HFFc6 (cell line): ENCODE measurements at places on chromosomes 2 and 18.
A peak's percentile ranks its signal among the peaks of the same experiment; 100 is the strongest.

GRCh38 chr18:72232644-72233043 is 311.5 kb downstream of the CBLN2 start:
- no peak for DNase-seq

DNA sequence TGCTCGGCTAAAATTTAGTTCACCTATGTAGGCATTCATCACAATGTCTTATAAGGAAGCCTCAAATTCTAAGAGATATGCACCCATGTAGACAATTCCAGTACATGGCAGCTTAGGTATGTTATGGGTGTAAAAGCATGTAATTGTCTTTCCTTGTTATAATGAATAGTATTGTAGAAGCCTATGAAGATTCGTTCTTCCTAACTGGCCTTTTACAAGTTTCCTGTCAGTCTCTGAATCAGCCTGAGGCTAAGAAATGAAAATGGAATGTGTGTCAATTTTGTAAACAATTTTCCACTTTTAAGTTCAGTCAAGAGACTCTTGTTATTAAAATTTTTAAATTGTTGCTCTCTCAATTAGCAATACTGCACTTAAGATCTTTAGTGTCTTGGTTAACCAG is 189.9 kb upstream of the GALNT5 start:
- no peak for DNase-seq

GRCh38 chr2:9416267-9416961 is 6.9 kb downstream of the ITGB1BP1 start:
- no peak for DNase-seq

GRCh38 chr2:60857056-60857455 is 24.3 kb upstream of the REL start:
- no peak for DNase-seq

GRCh38 chr2:83695037-83695436 is 764.0 kb downstream of the SUCLG1 start:
- DNase-seq = no peak

DNA sequence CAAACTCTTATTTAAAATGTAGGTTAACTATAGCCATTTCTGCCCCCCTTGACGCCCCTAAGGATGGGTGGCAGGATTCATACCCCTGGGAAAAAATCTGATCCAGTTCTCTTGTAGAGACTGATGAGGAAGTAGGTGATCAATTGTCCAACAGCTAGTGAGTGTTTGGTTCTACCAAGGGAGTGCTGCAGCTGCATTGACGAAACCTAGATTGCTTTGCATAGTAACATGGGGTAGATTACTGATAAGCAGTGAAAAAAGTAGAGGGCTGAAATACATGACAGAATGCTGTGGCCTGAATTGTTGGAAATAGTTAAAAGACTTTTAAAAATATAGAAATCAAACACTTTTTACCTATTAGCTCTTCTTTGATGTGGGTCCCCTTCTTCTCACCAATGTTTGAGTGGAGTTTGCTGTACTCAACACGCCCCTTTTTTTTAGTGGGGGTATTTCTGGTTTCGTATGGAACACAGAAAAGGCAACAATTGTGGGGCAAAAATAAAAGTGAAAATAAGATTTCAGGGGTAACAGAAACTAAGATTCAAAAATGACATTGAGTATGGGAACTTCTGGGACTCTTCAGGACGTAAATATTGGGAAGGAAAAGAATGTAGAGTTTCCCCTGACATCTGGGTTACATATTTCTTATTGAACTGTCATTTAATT is 66.2 kb downstream of the MAIP1 start:
- no peak for DNase-seq

DNA sequence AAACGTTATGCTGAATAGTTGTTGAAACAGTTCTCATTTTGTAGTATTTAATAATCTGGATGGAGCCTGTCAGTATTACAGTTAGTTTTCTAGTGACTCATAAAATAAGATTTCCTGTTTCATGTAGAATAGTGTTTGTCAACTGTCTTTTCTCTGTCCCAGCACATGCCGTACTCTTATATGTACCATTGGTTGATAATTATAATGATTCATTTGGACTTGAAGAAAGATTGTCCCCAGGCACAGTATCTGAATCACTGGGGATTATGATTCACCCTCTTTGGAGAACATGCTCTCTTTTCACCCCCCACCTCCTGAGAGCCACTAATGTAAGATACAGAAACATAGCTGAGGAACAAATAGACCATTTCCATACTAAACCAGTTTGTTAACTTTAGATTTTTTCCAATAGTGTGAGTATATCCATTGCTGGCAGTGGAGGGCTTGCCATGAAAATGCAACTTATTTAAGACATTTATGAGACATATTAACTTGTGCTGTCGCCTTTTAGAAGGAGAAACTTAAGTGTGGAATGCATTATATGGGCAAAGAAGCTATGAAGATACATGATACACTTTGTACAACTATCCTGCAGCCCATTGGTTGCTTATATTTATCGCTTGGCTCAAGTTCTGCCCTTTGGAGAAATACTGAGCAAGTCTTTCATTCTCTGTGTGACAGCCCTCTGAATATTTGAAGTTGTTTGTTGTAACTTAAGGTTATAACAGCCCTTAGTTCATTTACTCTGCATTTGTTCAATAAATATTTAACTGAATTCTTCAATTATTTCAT is 12.4 kb downstream of the COPS8 start:
- DNase-seq = peak; percentile 97

DNA sequence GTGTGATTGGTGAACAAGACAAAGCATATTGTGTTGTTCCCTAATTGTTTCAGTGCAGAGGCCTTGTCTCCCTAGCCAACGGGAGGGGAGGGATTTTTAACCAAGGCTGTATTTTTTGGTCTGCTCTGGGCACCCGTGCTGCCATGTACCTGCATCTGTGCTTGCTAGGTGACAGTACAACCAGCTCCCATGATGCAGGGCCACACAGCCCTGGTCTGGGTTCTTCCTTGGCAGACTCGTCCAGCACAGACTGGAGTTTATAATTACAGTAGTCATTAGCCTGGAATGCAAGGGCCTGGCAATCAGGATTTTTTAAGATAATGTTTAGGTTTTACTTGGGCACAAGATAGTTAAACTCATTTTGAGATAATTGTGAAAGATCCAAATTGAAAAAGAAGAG is 36.4 kb downstream of the TCF7L1 start:
- no peak for DNase-seq

DNA sequence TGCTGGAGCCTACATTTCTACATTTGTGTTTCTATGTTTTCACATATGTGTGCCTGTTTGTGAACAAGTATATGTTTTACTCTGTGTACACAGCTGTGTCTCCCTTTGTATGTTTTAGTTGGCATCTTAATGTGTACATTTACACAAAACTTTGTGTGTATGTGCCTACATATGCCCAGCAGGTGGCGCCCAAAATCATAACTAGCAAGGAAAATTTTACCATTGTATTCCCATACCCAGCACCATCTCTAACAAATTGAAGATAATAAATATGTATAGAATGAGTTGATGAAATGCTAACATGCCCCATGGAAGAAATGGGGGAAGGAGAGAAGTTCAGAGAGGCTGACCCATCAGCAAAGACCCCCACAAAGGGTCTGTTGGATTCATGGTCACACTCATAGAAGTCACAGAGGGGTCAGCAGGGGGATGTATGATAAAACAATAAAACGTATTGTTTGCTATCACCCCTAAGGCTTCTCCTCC is 48.1 kb downstream of the PKDCC start:
- DNase-seq = peak; percentile 59

GRCh38 chr2:197200762-197201058 is 109.9 kb downstream of the ANKRD44 start:
- DNase-seq = no peak

DNA sequence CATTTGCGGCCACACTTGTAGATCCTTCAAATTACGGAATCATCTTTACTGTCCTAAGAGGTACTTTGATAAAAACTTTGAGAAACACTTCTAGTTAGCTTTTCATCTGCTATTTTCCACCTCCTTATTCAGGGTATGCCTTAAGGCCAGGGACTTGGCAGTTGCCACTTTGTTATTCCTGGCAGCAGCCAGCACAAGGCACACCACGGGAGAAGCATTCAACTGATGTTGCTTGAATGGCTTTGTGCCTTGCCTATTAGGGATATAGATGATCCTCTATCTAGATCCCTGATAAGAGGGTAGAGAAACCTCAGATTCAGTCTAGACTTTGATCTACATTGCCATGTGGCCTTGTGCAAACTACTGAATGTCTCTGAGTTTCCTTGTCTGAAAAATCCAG is 70.3 kb upstream of the EPHA4 start:
- DNase-seq = no peak

GRCh38 chr2:105231232-105231619 is 10.3 kb upstream of the GPR45 start:
- DNase-seq = no peak

DNA sequence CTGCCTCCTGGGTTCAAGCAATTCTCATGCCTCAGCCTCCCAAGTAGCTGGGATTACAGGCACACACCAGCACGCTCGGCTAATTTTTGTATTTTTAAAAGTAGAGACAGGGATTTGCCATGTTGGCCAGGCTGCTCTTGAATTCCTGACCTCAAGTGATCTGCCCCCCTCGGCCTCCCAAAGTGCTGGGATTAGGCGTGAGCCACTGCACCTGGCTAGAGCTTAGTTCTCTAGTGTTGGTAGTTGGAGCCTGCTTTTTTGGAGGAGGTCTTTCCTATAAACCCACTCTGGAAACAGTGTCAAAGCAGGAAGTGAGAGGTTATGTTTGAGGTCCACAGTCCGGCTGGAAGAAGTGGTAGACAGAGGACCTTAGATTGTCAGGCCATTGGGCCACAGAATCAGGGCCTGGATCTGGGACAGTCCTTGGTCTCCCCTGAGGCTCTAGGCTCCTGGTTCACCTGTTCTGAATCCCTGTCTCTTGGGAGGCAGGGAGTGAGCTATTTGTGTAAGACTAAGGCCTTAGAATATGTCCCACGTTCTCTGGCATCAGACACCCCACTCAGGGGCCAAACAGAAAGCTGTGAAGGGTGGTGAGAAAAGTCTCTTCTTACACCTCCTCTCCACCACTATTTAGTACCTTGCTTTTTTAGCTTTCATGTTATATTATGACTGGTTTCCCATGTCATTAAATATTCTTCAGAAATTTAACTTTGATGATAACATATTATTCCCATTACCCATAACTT is 34.5 kb downstream of the PCBP1 start:
- no peak for DNase-seq

DNA sequence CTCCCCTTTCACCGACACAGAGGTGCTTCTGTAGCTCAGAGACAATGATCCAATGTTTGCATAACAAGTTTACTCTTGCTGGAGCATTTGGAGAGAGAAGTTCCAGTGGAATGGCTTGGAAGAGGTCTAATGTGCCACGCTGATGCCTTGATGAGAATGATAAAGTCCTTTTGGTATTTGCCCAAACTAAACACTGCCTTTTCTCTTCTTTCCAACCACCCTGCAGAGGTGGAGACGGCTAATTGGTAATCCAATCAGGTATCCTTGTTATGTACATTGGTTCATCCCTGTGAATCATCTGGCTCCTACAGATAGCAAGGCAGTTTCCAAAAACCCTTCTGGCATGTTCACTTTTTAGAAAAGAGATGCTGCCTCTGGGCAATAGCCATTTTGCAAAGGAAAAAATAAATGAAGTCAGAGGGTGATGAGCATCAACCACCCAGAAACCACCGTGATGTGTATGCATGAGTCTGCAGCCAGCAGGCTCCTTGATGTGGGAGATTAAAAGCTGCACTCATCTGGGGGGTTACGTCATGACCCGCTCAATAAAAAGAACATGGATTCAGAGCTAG is 40.6 kb downstream of the KIAA2012 start:
- peak; percentile 94 for DNase-seq

- peak; percentile 29 for DNase-seq
These were observed 84.4 kb downstream of the TMEM131 start for GRCh38 chr2:97911206-97911921.

GRCh38 chr2:71706836-71707235 is 253.5 kb downstream of the DYSF start:
- DNase-seq = no peak

GRCh38 chr18:42525905-42526304 is 570.9 kb downstream of the PIK3C3 start:
- no peak for DNase-seq

DNA sequence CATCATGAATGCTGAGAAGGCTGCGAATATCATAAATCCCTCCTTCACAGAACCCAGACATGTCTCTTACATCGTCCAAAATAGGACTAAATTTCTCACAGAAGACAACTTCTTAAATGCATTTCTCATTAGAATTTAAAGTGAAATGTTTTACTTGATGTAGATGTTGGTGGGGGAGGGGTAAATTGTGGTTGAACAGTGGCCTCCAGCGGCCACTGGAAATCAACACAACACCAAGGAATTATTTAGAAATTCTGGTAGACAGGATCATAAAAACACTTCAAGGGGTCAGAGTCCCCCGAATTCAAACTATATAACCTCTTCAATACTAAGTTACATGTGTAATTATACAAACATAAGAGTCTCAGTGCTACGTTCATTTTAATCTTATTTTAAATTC is 135.9 kb downstream of the ABCA12 start:
- DNase-seq = peak; percentile 34

DNA sequence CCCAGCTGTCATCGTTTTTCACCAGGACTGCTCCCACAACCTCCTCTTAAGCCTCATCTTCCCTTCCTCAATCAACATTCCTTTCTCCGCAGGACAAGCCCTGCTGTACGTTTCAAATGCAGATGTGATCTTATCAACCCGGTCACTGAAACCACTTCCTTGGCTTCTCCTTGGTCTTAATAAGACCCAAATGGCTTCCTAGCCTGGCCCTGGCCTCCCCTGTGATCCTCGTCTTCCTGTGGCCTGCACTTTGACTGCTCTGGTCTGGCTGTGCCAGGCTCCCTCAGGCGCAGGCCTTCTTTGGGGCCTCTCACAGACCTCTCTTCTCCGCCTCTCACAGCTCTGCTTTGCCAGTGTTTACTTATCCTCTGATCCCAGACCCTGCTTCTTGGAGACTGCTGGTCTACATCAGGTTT is 4.7 kb upstream of the ADNP2 start:
- DNase-seq = no peak

DNA sequence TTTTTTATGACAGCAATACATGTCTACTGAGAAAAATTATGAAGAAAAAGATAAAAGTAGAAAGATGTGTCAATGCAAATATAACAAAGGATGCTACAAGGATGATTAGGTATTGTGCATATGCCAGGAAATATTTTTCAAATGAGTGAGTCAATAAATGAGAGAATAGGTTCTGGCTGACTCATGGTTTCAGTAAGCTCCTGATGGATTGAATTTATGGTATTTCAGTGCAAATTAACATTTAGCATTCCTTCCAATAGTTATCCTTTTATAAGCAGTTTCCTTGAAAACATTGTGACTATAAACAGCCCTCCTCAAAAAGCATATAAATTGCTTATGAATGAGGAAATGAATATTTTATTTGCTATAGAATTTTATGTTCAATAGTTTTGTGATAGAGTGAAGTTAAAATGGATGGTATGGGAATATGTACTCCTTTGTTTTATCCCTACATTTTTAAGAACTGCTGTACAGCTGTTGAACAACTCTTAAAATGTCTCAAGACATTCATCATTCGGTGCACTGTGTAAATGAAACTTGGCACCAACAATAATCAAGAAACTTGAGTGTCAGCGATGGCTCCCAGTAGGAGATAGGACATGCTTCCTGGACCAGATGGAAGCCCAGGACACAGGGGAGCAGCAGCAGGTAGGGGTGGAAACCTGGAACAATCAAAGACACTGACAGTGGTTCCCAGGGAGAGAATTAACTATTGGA is 144.7 kb downstream of the PMAIP1 start:
- peak; percentile 80 for DNase-seq

- no peak for DNase-seq
These were observed 345.9 kb upstream of the HS6ST1 start for GRCh38 chr2:128664499-128664971.
